Left ventricle myocardium inferior (tissue), 1 donor: ENCODE measurements at places on chromosomes 6 and 20.

- DNase-seq = no peak
These were observed 1.5 kb downstream of the SH3BGRL2 start for GRCh38 chr6:79632580-79632979.

DNA sequence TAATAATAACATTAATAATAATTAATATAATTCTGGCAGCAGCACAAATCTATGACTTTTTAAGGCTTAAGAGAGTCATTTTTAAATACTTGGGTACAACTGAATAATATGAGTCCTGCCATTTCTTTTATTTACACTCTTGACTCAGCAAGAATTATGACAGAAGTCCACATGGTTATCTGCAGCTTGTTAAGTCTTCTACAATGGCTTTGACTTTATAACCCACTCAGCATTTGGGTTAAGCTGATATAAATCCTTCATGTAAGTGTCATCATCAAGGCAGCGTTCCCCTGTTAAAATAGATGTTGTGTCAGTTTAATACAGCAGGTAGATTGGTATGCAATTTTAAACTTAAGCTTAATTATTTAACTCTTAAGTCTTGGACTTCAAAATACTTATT, 131.7 kb downstream of the ARHGAP18 start:
- no peak for DNase-seq

- no peak for DNase-seq
These were observed 7.4 kb upstream of the SLC12A5 start for GRCh38 chr20:46021361-46022359.

- peak; percentile 41 for DNase-seq
These were observed 7.9 kb downstream of the WFDC3 start for GRCh38 chr20:45783656-45784294.

DNA sequence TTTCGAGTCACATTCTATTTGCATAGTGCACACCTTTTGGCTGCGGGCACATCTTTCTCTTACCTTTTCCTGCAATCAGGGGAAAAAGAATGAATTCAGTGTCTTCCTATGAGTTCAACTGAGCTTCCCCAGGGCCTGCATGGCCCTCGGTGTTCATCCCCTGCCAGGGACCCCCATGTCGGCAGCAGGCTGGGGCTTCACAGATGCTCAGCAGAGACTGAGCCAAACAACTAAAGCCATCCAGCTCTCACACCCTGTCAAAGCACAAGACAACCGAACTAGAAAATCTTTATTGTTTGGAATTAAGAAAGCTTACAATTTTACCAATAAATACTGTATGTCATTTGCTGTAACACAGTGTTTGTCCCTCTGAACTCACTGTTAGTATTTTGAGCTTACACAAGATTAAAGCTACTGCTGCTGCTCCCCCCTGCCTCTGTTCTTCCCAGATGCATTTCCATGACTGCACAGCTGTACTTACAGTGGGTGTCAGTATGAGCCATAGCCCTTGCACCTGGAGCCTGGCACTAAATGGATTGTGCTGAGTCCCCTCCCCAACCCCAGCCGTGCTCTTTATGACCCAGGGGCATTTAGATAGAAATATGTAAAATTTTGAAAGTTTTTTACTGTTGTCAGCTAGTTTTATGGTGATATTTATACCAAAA, 205.8 kb downstream of the TMEM242 start:
- DNase-seq = no peak

DNA sequence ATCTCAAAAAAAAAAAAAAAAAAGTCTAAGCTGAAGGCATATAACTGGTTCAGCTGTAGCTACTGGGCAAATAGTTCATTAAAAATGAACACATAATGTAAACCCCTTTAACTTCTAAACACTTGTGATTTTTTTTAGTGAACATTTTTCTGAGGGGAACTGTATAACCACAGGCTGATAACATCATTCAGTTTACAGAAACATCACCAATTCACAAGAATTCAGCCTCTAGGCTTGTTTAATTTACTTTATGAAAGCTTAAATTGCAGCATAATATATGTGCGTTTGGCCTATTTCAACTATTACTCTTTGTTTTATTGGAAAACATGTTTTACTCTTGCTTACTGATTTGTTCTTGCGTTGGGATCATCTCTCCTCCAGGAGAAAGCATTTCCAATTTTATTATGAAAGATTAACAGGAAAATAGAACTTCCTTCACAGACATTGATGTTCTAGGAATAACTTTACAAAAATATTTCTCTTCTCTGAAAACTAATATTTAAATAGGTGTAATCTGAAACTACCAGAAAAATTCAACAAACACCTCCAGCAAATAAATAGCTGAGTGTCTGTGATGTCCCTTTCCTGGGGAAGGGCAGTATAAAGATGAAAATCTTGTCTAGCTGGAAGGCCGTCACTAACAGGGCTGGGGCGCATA, 284.5 kb downstream of the UST start:
- DNase-seq = no peak

DNA sequence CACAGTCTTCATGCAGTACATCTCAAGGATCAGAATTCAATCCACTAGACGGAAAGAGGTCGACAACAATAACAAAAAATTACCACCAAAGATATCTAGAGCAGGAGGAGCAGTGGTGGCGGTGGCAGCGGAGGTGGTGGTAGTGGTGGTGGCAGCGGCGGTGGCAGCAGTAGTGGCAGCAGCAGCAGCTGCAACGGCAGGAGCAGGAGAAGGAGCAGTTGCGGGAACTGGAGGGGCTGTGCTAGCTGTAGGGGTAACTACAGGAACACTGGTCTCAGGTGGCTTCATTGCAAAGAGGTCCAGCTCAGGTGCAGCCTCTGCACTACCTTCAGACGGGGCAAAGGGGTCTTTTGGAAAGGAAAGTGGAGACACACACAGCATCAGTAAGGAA, 81.1 kb downstream of the PRSS35 start:
- DNase-seq = no peak

- peak; percentile 87 for DNase-seq
These were observed 180.0 kb downstream of the TBXT start for GRCh38 chr6:165987483-165988301.

DNA sequence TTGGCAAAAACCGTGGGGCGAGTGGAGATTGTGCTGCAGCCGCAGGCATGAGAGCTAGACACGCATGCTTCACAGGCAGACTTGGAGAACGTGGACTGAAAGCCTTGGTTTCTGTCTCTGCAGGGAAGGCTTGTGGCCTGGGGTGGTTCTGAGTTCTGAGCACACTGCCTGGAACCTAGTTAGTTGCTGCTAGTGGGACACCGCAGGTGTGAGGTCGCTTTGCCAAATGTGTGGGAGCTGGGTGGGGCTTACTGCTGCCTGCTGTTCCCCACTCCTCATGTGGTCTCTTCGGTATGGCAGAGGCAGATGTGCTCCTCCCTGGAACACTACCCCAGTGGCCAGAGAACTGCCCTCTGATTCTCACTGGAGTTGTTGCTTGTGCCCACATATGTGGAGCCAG, 484.0 kb downstream of the MMUT start:
- no peak for DNase-seq

DNA sequence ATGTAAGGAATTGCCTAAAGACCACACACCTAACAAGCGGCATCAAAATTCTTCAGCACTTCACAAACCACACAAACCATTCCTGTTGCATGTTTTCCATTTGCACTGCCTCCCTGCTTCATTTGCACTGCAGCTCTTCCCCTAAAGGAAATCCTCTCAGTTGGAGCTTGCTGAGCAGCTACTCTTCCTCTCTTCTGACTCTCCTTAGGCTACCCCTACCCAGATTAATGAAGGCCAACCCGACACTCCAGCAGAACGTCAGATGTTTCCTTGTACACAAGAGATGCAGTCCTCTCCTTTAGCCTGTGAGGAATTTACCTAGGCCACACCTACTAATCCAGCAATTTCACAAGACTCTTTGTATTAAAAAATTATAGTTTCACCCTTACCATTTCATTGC, 8.1 kb downstream of the BEND6 start:
- DNase-seq = no peak

DNA sequence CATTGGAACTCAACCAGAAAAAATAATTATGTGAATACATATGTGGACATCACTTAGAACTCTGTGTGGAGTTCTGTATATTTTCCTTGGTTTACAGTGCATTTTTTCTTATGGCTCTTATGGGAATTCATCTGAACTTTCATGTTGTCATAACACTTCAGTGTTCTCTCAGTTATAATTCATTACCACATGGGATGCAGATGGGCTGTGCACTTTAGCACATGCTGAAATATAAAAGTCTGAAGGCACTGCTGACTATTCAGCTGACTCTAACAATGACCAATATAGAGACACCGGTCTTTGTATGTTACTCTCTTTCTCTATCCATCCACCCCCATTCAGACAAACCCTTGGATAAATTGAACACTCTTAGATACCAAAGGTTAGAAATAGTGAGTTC, 29.3 kb downstream of the GRIK2 start:
- DNase-seq = no peak

- DNase-seq = no peak
These were observed 405.5 kb upstream of the SULF2 start for GRCh38 chr20:48190757-48191156.

GRCh38 chr20:22207280-22207679, 377.1 kb downstream of the FOXA2 start:
- no peak for DNase-seq

- no peak for DNase-seq
These were observed 498.8 kb upstream of the POU3F2 start for GRCh38 chr6:98335594-98335993.

- no peak for DNase-seq
These were observed 30.0 kb upstream of the ZNF133 start for GRCh38 chr20:18258126-18258860.

- DNase-seq = no peak
These were observed 495.4 kb upstream of the SOX4 start for GRCh38 chr6:21098134-21098533.

- no peak for DNase-seq
These were observed 10.8 kb upstream of the LATS1 start for GRCh38 chr6:149728499-149729234.

DNA sequence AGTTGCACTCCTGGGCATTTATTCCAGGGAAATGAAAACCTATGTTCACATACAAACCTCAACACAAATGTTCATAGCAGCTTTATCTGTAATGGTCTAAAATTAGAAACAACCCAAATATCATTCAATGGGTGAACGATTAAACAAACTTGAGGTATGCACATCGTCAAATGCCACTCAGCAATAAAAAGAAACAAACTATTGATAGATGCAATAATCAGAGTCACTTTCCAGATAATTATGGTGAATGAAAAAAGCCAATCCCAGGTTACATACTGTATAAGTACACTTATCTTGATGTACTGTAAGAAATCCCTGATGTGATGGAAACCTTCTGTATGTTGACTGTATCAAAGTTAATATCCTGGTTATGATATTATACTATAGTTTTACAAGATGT, 38.8 kb downstream of the RNF24 start:
- no peak for DNase-seq

DNA sequence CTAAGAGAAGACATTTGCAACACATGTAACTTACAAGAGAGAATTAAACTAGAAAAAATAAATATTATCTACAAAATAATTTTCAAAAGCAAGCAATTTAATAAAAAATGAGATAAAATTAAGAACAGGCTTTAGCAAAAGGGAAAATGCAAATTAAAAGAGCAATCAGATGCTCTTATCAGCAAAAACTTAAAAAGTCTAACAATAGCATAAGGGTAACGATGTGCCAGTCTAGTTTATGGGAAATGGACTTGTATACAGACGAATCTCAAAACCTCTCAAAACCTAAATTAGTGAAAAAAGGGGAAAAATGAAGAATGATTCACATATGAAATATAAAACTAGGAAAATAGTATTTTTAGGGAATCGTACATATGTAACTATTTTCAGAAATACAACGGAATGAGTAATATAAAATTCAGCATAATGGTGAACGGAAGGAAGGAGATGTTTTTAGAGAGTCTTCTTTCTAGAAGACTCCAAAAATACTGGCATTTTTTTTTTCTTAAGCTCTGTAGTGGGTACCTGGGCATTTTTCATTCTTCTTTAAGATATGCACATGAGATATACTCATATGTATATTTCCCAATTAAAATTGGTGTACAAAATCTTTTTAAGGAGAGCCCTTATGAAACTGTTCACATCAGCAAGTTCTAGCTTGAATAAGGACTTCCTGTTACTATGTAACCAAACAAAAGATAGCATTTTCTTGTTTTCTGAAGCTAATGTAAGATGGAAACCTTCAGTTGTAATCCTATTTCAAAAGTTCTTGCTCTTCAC, 927 bp upstream of the MANEA start:
- DNase-seq = no peak

DNA sequence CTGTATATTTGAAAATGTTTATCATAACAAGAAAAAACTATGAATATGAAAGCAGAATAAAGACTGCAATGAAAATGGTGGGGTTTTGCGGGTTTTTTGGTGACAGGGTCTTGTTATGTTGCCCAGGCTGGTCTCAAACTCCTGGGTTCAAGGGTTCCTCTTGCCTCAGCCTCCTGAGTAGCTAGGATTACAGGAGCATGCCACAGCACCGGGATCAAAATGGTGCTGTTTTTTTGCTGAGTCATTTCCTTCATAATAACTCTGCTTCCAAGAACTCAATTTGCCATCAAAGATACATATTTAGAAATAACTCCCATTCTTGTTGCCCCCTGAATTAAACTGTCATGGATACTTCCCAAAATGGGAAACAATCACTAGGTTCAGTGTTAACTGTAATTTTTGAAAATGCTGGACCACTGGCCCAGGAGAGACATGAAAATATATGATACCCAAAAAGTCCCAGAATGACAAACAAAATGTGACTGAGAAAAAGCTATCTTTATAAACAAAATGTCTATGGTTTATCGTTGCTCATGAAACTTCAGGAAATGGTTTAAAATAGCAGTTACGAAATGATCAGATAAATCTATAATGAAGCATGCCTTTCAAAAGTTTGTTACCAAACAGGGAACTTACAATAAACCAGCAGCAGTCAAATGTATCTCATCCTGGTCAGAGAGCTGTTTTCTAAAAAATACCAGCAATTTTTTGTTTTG, 32.2 kb downstream of the ILRUN start:
- DNase-seq = no peak

DNA sequence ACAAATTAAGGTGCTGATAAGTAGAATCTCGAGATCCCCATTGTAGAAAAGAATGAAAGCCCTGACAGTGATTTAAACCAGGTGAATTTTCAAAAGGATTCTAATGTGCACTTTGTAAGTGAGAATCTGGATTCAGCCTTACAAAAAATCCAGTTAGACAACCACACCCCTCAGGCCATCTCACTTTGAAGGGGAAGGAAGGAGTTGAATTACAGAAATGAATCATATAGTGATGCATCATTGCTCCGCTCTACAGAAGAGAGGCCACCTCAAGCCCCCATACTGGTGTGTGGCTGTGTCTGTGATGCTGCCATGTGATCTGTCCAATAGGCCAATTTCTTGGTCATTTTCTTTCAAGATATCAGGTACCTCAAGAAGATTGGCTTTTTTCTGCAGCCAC, 85.5 kb upstream of the NT5E start:
- DNase-seq = no peak

DNA sequence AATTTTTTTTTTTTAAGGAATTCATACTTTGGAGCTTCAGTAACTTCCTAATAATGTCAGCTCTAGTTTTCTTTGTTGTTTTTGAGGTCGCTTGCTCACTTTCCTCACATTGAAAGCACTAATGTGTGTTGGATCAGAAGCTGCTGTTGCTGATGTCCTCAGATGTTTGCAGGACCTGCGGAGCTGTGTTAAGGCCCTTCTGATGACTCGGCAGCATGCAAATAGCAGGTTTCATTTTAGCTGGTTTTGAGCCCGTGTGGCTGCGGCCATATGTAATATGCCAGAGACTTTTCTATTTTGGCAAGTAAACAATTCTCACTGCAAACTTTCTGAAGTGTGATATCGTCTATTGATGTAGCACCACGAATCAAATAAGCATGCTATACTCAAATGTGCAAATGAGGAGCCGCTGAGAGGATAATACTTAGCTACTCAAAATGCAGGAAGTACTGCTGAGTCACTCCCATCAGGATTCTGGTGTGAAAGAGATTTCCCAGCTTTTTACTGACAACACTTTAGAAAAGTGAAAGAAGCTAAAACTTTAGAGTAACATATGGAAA, 187.8 kb downstream of the SASH1 start:
- DNase-seq = no peak
